GM23338 (cell line): ENCODE measurements at places on chromosomes 3 and 15. TPM values are rescaled to one million over a fixed set of nuclear protein-coding genes. Genes with fewer than 3 reads are reported as not detected.

DNA sequence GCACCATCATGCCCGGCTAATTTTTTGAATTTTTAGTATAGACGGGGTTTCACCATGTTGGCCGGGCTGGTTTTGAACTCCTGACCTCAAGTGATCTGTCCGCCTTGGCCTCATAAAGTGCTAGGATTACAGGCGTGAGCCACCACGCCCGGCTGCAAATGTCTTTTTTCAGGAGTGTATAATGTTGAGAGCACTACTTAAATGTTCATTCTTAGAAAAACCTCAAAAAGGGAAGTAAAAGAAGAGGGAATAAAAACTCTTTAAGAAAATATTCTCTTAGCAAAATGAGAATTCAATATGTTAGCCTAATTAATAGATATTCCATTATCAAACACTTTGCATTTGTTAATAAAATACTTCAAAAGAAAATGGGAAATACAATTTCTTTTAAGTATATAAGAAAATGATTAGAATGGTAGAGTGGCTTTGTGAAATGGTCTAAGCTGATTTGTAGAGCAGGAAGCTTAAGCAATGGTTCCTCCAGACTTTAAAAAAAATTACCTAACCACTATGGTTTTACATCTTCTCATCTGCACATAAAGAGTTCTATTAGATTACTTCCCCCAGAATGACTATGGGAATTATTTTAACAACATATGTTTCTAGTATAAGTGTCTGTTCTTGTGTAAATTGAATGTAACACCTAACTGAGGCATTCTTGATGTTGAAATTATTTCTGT is 226.7 kb upstream of the ALCAM start:
- DNase-seq: no peak

DNA sequence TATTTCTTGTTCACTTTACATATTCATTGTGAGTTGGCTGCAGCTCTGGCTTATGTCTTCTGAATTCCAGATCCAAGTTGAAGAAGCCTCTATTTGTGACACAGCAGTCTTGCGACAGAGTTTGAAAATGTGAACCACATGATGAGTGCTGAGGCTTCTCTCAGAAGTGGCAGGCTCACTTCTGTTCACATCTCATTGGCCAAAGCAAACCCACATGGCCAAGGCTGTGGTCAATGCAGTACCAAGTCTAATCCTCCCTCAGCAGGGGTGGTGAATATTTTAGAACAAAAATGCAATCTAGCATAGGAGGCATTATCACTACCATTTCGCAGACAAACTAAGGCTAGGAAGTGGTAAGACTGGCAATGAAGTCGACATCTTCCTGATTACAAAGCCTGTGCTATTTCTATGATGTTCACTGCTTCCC is 45.2 kb downstream of the CDCP1 start:
- no peak for DNase-seq

DNA sequence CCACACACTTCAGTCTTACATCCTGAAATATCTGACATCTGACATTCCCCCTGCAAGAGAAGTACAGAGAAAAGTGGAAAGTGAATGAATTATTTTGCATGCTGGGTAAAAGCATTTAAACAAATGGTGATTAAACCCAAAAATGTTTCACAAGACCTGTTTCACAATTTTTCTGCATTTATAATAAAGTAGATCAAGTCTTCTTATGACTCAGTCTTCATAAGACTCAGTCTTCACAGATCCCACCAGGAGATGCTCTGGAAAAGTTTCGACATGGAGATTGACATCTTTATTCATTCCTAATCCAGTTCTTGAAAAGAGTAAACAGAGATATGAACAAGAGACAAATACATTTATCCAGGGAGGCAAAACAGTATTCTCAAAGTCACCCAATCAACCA is 13.2 kb upstream of the EDC3 start:
- no peak for DNase-seq

- no peak for DNase-seq
Observed at GRCh38 chr3:16316847-16317560, 52.0 kb downstream of the OXNAD1 start.

GRCh38 chr15:91593067-91593466 is 260.4 kb upstream of the SLCO3A1 start:
- no peak for DNase-seq

DNA sequence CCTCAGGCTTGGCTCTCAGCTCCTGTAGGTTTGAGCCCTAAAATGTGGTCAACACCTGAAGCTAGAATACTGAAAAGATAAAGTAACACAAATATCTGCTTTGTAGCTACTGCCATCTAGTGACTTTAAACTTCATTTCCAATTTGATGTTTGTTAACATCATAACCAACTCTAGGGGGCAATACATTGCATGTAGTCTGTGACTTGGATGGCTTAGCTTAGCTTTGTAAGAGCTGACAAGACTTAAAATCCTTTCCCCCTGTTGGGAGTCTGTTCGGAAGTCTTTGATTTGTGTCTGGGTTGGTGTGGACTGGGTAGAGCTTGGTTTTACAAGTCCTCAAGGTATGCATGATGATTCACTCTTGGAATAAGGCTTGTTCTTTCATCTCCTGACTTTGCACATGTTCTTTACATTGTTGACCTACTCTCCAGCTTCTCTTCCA is 51.7 kb downstream of the SCN11A start:
- DNase-seq: peak; percentile 91

- no peak for DNase-seq
Observed at GRCh38 chr3:60573494-60573893, 677.8 kb downstream of the FHIT start.

GRCh38 chr15:45126535-45127158 is 3.0 kb downstream of the DUOXA1 start:
- peak; percentile 46 for DNase-seq

- peak; percentile 47 for DNase-seq
Observed at GRCh38 chr15:40098489-40099261, 10.0 kb downstream of the BMF start.

GRCh38 chr15:73237910-73238309 is 130.8 kb downstream of the HCN4 start:
- no peak for DNase-seq

GRCh38 chr3:155211266-155211665 is 82.2 kb downstream of the STRIT1 start:
- no peak for DNase-seq

- no peak for DNase-seq
Observed at GRCh38 chr3:156145866-156146265, 25.5 kb downstream of the KCNAB1 start.

The LRRC2 gene
- total RNA-seq: 5.5 and 7.1 TPM in 2 replicates

The APPL1 gene
- 49.0 and 49.2 TPM in 2 replicates for total RNA-seq

The WNT5A gene
- total RNA-seq: 2.2 and 4.0 TPM in 2 replicates

The CLASP2 gene
- 67.5 and 74.6 TPM in 2 replicates for total RNA-seq

The PHLDB2 gene
- 33.7 and 35.3 TPM in 2 replicates for total RNA-seq

The TMCO5A gene
- total RNA-seq: not detected in 2 replicates

The TRPM1 gene
- not detected in 2 replicates for total RNA-seq
